ENCODE measurements at places on chromosomes 11 and 22.
A peak's percentile ranks its signal among the peaks of the same experiment; 100 is the strongest.

DNA sequence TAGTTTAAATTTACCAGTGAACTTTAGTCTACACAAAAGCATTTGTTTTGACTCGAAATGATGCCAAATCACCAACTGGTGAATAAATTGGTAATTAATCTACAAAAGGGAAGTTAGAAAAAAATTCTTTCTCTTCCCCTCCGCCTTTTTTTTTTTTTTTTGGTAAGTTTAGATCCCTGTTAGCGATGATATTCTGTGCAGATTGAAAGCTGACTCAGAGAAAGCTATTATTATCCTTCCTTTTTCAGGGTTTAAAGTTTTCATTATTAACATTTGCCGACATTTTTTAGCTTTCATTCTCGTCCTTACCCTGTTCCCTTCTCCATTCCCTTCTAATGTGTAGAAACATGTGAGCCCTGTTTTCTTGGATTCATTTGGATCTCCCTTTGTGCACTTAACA is 16.8 kb upstream of the NUP160 start:
- H3K4me3 ChIP-seq, result no peak overlapping the region
- H3K4me1 ChIP-seq, result peaks cover 13% of the 10 kb centered on the region
- no peaks in the 10 kb centered on the region for H3K36me3 ChIP-seq
- no peak for DNase-seq

GRCh38 chr11:9759519-9760192 is 95.8 kb downstream of the SWAP70 start:
- peak overlapping the region; percentile 51 for H3K4me3 ChIP-seq
- peak overlapping the region; percentile 100 for H3K27ac ChIP-seq
- no peaks in the 10 kb centered on the region for H3K36me3 ChIP-seq
- H3K27me3 ChIP-seq, result no peaks in the 10 kb centered on the region
- H3K4me1 ChIP-seq, result peaks cover 69% of the 10 kb centered on the region

DNA sequence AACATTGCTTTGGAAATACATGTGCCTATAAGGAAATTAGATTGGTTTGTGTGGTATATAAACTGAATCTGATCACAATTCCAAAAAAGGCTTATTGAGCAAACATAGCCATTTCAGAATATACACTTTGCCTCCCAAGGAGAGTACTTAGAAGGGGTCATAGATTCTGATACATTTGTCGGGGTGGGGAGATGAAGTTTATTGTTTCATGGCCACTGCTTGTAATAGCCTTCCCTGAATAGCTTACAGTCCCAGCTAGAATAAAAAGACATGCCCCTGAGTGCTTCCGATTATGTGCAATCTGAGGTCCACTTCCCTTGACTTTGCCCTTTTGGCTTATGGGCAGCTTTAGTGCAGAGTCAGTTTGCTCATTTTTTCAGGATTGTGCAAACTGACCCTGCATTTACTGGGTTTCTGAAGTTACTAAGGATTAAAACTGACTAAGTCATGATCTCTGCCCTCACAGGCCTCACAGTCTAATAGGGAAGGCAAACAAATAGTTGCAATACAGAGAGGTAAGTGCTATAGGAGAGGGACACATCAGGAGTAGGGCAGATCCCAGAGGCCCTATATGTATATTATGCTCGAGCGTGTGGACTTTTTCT is 184.2 kb downstream of the BLID start:
- no peak overlapping the region for H3K4me3 ChIP-seq
- no peak for DNase-seq
- H3K4me1 ChIP-seq, result no peaks in the 10 kb centered on the region

DNA sequence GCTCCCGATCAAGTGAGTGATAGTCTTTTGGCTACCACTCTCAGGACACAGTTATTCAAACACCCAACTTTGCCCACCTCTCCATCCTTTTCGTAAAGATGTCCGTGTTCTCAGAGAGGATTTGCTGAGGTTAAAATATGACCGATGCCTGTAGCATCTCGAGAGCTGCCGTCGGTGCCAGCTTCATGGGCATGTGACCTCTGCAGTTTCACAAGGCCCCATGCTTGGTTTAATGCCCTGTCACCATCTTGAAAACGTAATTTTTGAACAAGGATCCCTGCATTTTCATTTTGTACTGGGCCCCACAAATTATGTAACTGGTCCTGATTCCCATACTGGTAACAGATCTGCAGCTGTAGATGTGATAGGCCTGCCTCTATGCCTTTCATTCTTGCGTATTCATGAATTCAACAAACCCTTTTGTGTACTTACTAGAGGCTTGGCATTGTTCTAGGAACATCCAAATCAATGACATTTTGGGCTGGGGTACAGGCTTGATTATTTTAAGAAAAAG is 85.1 kb downstream of the BMAL1 start:
- no peak overlapping the region for H3K4me3 ChIP-seq
- no peaks in the 10 kb centered on the region for H3K27me3 ChIP-seq
- H3K36me3 ChIP-seq, result no peaks in the 10 kb centered on the region
- no peaks in the 10 kb centered on the region for H3K4me1 ChIP-seq
- no peak for DNase-seq

DNA sequence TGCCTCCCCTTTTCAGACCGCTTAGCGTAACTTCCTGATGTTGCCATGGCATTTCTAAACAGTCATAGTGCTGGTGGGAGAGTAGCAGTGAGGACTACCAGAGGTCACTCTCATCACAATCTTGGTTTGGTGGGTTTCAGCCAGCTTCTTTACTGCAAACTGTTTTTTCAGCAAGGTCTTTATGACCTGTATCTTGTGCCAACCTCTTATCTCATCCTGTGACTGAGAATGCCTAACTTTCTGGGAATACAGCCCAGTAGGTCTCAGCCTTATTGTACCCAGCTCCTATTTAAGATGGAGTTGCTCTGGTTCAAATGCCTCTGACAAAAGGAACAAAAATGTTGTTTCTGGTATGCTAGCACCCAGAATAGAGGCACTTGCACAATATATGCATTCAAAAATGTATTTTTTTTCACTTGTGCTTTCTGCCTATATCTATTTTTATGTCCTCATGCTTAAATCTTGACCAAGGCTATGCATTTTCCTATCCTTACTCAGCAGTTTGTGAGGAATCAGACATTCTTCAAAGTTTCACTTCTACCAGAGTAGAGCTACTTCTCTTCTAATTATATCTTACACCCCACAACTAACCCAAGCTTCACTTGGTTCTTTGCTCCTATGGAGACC is 16.1 kb upstream of the OR51M1 start:
- no peaks in the 10 kb centered on the region for H3K36me3 ChIP-seq
- H3K27me3 ChIP-seq, result no peaks in the 10 kb centered on the region
- H3K27ac ChIP-seq, result no peak overlapping the region
- no peak for DNase-seq

DNA sequence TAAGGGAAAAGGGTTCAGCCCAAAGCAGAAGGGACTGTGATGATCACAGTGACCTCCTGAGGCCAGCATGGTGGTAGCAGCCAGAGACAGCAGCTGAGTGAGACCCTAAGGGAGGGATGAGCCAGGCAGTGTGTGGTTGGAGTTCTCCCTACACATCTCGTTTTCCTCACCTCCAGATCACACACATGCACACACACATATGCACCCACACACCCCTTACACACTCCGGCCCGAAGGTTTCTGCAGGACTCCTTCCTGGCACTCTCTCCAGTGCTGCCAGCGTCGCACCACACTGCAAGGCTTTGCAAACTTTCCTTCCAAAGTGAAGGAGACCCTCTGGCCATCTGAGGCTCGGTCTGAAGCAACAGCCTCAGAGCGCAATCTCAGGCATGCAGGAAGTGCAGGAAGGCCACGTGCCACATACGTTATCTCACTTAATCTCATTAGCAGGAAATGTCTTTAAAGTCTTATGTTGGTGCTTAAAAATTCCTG is 26.9 kb upstream of the TP53I11 start:
- no peak overlapping the region for H3K4me3 ChIP-seq
- H3K36me3 ChIP-seq, result no peaks in the 10 kb centered on the region
- no peaks in the 10 kb centered on the region for H3K27me3 ChIP-seq
- peaks cover 49% of the 10 kb centered on the region for H3K4me1 ChIP-seq
- no peak for DNase-seq

- no peaks in the 10 kb centered on the region for H3K4me1 ChIP-seq
- peaks cover 5% of the 10 kb centered on the region for H3K27me3 ChIP-seq
- H3K36me3 ChIP-seq, result no peaks in the 10 kb centered on the region
- H3K27ac ChIP-seq, result no peak overlapping the region
These were observed 28.6 kb upstream of the OR8B8 start for GRCh38 chr11:124474079-124474478.

GRCh38 chr11:1842149-1843097 is 3.6 kb downstream of the TNNI2 start:
- no peak overlapping the region for H3K27ac ChIP-seq
- no peak for DNase-seq
- H3K4me3 ChIP-seq, result no peak overlapping the region
- H3K4me1 ChIP-seq, result peaks cover 16% of the 10 kb centered on the region
- H3K36me3 ChIP-seq, result no peaks in the 10 kb centered on the region

DNA sequence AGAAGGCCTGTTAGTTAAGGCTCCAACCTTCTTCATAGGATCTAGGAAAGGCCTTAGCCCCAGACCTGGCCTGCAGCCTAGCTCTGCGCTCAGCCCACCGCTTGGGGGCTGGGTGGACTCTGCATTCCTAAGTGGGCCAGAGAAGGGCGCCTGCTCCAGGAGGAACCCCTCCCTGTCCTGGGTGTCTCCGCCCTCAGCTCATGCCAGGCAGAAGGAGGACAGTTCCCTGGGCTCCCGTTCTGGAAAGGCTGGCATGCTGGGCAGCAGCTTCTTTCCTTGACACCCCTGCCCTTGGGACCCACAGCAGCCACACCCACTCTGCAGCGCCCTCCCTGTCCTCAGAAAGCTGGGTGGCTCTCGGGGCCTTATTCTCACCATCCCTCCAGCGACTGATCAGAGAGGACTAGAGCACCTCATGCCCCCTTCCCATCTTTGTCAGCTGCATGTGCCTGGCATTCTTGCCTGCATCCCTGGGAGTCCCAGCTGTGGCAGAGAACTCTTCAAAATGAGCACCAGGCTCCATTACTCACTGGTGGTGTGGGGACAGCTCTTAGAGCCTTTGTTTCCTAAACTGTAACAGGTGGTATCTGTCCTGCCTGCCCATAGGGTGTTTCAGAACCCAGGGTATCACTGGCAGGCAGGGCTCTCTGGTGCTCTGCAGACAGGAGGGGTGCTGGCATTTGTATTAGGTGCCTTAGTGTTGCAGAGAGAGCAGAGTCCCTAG is 20.3 kb upstream of the MYRF start:
- no peak overlapping the region for H3K27ac ChIP-seq
- no peak overlapping the region for H3K4me3 ChIP-seq
- H3K36me3 ChIP-seq, result no peaks in the 10 kb centered on the region

GRCh38 chr11:110097459-110098012 is 4.3 kb downstream of the ZC3H12C start:
- H3K27me3 ChIP-seq, result no peaks in the 10 kb centered on the region
- H3K27ac ChIP-seq, result no peak overlapping the region
- H3K4me3 ChIP-seq, result no peak overlapping the region

- H3K4me3 ChIP-seq, result no peak overlapping the region
- no peaks in the 10 kb centered on the region for H3K27me3 ChIP-seq
- DNase-seq, result no peak
- H3K36me3 ChIP-seq, result no peaks in the 10 kb centered on the region
- peaks cover 15% of the 10 kb centered on the region for H3K4me1 ChIP-seq
These were observed 3.7 kb downstream of the TSG101 start for GRCh38 chr11:18523084-18523483.

DNA sequence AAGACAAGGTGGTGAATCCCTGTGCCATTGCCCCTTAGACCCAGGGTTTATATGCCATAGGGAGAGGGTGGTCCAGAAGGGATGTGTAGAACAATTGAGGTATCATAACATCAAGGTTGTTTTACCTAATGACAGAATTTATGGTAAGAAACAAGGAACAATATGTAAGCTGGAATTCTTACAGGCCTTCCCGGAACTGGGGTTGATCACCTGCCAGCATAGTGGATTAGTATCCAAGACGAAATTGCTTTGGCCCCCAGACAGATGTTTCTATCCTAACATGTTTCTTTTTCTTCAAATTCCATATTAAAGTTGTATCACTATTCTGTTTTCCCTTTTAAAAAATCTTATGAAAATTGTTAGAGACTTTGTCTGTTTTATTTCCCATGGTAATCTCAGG is 343.8 kb upstream of the ANO3 start:
- no peaks in the 10 kb centered on the region for H3K36me3 ChIP-seq
- no peaks in the 10 kb centered on the region for H3K27me3 ChIP-seq
- H3K4me3 ChIP-seq, result no peak overlapping the region

GRCh38 chr11:60711276-60711675 is 11.9 kb downstream of the MS4A8 start:
- no peaks in the 10 kb centered on the region for H3K36me3 ChIP-seq
- no peaks in the 10 kb centered on the region for H3K4me1 ChIP-seq
- peaks cover 10% of the 10 kb centered on the region for H3K27me3 ChIP-seq
- H3K4me3 ChIP-seq, result no peak overlapping the region

DNA sequence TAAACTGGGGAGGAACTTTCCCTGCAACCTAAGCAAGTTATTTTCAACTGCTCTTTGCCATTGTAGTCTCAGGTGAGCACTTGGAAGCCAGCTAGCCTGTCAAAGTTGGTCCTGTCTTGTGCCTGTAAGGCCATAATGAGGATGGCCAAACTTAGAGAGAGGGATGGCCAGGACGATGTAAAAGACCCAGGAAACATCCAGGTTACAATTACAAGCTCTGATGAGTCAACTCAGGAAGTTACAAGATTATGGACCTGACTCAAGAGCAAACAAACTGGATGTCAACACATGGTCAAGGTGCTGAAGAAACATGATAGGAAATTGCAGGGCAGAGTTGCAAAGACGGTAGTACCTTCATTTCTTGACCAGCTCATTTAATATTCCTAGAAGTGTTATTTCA is 1.6 kb downstream of the GTPBP1 start:
- H3K4me3 ChIP-seq, result peak overlapping the region; percentile 69
- peaks cover 13% of the 10 kb centered on the region for H3K4me1 ChIP-seq
- DNase-seq, result peak; percentile 50
- H3K27me3 ChIP-seq, result no peaks in the 10 kb centered on the region

DNA sequence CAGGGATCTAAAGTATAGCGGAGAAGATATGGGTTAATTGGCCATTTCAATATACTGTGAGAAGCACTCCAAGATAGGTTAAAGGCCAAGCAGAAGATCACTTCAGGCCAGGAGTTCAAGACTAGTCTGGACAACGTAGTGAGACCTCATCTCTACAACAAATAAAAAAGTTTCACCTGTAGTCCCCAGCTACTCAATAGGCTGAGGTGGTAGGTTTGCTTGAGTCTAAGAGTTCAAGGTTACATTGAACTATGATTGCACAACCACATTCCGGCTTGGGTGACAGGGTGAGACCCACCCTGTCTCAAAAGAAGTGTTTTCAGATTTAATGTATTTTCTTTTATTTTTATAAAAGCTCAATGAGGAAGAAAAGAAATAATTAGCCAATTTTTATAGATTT is 25.4 kb downstream of the PATL1 start:
- DNase-seq, result no peak
- H3K36me3 ChIP-seq, result peaks cover 55% of the 10 kb centered on the region
- no peaks in the 10 kb centered on the region for H3K4me1 ChIP-seq
- H3K27me3 ChIP-seq, result no peaks in the 10 kb centered on the region
- H3K27ac ChIP-seq, result no peak overlapping the region
- no peak overlapping the region for H3K4me3 ChIP-seq

GRCh38 chr11:46417711-46418110 is 26.1 kb upstream of the CHRM4 start:
- peaks cover 12% of the 10 kb centered on the region for H3K36me3 ChIP-seq
- no peak overlapping the region for H3K27ac ChIP-seq
- no peaks in the 10 kb centered on the region for H3K4me1 ChIP-seq
- H3K4me3 ChIP-seq, result no peak overlapping the region
- no peak for DNase-seq
- H3K27me3 ChIP-seq, result no peaks in the 10 kb centered on the region

GRCh38 chr22:29917052-29917902 is 34.3 kb downstream of the MTMR3 start:
- H3K27me3 ChIP-seq, result no peaks in the 10 kb centered on the region
- H3K4me3 ChIP-seq, result no peak overlapping the region
- DNase-seq, result no peak
- H3K27ac ChIP-seq, result peak overlapping the region; percentile 34
- no peaks in the 10 kb centered on the region for H3K36me3 ChIP-seq

GRCh38 chr11:79022265-79022664 is 418.6 kb downstream of the TENM4 start:
- no peaks in the 10 kb centered on the region for H3K4me1 ChIP-seq
- no peak for DNase-seq
- H3K36me3 ChIP-seq, result no peaks in the 10 kb centered on the region
- 0 out of 2 replicates have a peak, but pooled peaks cover 5% of the 10 kb centered on the region for H3K27me3 ChIP-seq

All from Panc1 (cell line).